Left ventricle myocardium superior (tissue), 1 donor: ENCODE measurements at places on chromosomes 4 and X.

GRCh38 chr4:38023347-38024205 is 63.4 kb downstream of the PTTG2 start:
- no peak for DNase-seq

DNA sequence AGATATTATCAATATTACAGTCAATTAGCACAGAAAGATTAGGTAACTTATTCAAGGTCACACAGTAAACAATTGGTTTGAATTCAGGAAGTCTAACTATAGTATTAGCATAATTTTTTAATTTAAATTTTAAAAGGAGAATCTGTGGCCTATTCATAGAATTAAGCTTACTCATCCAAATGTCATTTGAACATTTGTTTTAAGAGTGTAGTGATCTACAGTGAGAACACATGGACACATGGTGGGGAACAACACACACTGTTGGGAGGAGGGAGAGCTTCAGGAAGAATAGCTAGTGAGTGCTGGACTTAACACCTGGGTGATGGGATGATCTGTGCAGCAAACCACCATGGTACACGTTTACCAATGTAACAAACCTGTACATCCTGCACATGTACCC is 48.3 kb downstream of the MEPE start:
- DNase-seq = no peak

DNA sequence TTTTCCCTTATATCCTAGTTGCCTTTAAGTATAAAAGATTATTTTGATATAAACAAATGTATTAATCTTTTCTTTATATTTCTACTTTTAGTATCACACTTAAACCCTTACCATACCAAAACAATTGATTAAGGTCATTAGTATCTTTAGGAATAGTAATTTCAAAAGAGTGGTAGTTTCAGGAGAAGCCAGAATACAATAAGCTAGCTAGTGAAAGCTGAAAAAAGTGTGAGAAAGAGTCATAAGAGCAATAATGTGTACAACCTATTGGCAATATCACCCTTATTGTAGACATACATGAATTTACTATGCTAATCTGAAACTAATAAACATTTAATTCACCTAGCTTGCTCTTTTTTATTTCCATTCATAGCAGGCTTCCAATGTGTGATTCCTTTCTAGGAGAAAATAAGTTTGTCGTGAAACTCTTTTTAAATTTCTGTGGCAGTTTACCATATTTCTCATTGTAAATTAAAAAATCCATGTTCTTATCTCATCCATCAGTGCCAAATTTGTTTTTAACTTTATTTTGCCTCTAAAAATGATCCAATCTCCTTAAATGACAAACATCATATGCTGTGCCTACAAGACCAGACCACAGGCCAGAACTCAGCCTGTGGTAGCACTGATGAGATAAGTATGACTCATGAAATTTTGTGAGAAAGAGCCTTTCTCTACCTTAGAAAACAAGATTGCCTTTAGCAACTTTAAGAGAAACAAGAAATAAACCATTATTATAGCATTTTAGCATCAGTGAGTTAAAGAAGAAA is 8.1 kb downstream of the NEK1 start:
- no peak for DNase-seq

- DNase-seq = peak; percentile 94
Observed at GRCh38 chrX:154097589-154098541, at the start of gene MECP2. Gene MECP2 (minus strand): TSS chrX:154097717.

- no peak for DNase-seq
Observed at GRCh38 chrX:22093550-22093949, 61.4 kb downstream of the PHEX start.

- DNase-seq = no peak
Observed at GRCh38 chrX:110087485-110088356, 84.8 kb downstream of the TMEM164 start.

GRCh38 chrX:22882543-22882942 is 117.2 kb upstream of the DDX53 start:
- no peak for DNase-seq

DNA sequence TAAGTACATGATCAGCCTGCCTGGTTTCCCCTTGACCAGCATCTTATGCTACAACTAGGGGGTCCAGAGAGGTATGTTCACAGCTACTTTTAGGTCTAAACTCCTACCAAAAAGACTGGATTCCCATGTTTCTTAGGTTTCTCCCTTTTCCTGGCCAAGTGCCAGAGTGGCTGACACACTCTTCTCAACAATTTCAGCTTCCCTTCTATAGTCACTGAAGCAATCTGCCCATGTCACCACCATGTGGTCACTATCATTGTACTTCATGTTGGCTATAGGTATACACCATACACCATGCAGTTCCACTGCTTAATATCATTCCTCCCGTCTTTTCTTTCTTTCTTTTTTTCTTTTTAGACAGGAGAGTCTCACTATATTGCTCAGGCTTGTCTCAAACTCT is 66.9 kb downstream of the KLHL13 start:
- no peak for DNase-seq

DNA sequence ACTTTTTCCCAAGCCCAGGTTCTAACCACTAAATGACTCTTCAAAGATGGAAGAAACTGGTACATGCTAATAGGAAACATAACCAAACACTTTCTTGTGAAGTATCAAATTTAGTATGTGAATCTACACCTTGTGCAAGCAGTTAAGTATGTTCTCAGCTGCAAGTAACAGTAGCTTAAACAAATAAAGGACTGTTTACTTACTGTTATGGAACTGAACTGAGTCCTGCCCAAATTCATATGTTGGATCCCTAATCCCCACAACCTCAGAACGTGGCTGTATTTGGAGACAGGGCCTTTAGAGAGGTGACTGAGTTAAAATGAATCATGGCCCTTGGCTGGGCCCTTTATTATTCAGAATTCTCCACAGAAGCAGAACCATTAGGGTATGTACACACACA is 178.7 kb downstream of the KDR start:
- no peak for DNase-seq

DNA sequence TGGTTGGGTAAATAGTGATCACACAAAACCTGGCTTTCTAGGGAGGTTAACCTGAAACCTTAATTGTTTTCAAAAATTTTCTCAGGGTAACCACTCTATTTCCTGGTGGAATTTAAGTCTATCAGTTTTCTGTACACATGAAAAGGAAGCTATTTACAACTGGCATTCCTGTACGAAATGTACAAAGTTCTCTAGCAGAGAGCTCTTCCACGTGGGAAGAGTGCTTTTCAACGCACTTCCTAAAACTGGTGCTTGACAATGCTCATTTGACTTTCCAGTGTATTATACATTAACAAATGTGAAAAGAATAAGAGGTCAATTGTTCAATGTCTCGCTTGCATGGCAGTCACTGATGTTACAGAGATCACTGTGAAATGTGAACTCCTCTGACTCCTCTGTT is 2.8 kb upstream of the SOD3 start:
- no peak for DNase-seq

DNA sequence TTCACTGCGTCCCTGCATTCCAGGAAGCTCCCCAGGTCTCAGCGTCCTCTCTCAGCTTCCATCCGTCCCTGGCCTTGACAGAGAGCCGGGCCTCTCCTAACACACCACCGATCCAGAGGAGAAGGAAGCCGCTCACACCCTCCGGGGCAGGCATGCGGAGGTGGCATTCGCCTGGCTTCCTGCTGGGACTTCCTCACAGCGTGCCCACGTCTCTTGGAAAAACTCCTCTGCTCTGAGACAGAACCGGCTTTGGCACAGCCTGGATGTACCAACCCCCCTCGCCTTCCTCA is 3.2 kb downstream of the CTAG2 start:
- no peak for DNase-seq

- DNase-seq = no peak
Observed at GRCh38 chr4:8171266-8171665, 12.7 kb upstream of the ABLIM2 start.

DNA sequence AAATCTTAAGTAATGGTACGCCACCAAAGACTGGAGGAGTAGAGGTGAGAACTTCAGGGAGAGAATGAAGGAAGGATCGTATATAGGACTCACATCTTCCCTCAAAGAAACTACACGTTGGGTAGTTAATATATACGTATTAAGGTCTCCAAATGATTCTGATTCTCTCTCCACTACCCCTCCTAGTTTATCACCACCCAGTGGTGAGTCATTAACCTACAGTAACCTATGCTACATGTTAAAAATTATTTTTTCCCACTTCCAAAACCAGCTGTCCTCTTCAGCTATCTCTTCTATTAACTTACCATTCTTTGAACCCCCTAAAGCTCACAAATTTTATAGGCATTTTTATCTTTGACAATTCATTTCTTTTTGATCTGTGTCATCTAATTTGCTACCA is 69.7 kb downstream of the RPS6KA6 start:
- no peak for DNase-seq

- no peak for DNase-seq
Observed at GRCh38 chr4:72744103-72744725, 175.2 kb upstream of the ADAMTS3 start.

DNA sequence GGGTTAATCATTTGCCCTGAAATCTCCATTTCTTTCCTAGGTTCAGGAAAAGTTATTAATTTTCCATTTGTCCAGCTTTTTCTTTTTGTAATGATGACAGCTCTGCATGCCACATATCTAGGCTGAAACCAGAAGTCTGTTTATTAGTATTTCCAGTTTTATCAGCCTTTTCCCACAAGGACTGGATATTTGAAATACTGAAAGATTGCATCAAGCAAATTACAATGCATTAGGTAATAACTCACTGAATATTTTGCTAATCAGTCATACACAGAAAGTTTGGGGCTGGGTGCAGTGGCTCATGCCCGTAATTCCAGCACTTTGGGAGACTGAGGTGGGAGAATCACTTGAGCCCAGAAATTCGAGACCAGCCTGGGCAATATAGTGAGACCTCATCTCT is 21.5 kb downstream of the SLC9A7 start:
- DNase-seq = no peak

DNA sequence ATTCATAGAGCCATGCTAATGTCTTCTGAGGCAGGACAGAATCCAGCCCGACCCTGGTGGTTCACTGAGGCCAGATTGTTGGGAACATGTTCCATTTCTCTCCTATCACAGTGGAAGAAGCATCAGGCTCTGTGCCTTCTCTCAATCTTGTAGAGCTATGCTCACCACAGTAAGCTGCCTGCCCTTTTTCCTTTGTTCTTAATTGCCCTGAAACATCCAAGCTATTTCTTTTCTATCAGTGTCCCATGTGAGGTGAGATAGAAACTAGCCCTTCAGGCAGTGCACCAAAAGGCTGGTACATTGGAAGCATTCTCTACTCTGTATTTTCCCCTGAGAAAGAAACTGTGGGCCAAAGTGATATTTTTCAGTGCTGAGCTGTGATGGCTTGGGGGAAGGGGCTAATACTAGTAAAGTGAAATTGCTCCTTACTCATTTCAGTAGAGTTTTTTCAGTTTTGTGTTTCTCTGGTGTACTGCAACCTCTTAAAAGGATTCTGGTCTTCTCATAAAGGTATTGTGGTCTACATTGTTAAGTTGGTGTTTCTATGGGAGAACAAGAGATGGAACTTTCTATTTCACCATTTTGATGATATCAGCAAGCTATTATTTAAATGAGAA is 611.2 kb downstream of the RPA4 start:
- no peak for DNase-seq

- DNase-seq = no peak
Observed at GRCh38 chr4:16573739-16574138, 324.7 kb downstream of the LDB2 start.

DNA sequence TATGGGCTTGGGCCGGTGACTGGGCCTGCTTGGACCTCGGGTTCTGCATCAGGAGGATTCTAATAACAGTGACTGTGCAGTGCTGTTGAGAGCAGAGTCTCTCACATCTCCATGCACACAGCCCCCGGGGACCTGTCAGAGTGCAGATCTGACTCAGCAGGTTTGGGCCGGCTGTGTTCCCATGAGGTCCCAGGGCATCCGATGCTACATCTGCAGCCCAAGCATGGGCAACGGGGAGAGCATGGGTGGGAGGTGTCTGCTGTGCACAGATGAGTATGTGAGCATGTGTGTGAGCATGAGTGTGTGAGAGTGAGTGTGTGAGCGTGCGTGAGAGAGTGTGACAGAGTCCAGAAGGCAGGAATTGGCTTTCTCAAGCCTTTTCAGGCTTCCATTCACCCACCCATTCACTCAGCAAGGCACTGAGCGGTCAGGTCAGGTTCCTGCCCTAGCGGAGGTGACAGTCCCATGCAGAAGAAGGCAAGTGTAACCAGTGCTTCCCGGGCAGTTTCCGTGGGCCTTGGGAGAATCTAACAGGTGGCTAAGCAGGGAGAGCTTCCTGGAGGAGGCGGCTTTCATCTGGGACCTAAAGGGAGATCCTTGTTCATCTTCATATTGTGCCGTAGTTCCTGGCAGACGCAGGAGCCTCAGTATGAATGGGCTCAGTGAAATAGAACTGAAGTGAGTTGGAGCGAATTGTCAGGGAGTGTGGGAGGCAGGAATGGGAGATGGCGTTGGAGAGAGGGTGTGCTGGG is 62.6 kb downstream of the SORCS2 start:
- DNase-seq = peak; percentile 53

GRCh38 chr4:98522636-98523395 is 135.6 kb downstream of the TSPAN5 start:
- no peak for DNase-seq

- peak; percentile 54 for DNase-seq
Observed at GRCh38 chr4:81470456-81471297, 1.0 kb downstream of the RASGEF1B start.

GRCh38 chr4:128668566-128668965 is 140.9 kb upstream of the JADE1 start:
- DNase-seq = no peak

GRCh38 chrX:40174854-40175510 is 77.2 kb upstream of the BCOR start:
- peak; percentile 70 for DNase-seq

- no peak for DNase-seq
Observed at GRCh38 chr4:18247189-18247588, 225.6 kb upstream of the LCORL start.

- no peak for DNase-seq
Observed at GRCh38 chr4:161320377-161320776, 843.4 kb downstream of the FSTL5 start.

DNA sequence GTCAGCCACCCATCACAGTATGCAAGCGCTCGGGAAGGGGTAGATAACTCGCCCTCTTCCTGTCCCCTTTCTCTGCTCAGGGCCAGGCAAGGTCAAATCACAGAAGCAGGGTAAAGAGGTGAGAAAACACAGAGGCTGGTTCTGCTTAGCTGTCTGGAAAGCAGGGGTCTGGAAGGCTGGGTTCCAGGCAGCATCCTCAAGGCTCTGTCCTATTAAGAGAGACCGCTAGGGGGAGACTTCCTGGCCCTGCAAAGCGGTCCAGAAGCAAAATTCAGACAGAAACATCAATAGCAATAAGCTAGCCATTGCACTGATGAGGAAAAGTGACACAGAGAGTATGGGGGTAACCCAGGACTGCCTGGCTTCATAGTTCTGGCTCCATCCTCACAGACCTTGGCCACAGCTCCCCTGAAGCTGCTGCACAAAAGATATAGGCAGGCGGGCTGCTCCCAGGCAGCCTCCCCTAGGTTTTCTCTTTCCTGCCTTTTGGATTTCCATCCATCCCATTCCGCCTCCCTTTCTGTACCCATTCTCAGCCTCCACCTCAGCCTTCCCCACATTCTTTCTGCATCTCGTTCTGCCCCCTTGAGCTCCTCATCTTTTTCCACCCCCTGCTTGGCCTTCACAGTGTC is 308.5 kb downstream of the EVC2 start:
- DNase-seq = no peak

- DNase-seq = no peak
Observed at GRCh38 chrX:15914486-15914885, 59.9 kb upstream of the AP1S2 start.
